ENCODE measurements at places on chromosomes 4 and X.

DNA sequence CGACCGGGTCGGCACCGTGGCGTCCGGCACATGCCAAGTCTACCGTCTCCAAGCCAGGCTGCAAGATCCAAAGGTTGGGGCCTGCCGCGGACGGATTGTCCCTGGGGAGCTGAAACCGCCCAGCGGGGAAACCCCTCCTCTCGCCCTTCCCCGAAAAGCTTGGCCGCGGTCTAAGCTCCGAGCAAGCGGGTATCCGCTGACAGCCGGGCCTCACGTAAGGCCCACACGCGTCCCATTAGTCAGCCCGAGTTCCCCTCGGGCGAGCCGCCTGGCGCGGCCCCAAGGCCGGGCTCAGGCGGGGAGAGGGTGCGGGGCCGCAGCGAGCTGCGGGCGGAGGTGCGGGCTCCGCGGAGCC is 6.8 kb upstream of the BCOR start:
- DNase-seq, result no peak

DNA sequence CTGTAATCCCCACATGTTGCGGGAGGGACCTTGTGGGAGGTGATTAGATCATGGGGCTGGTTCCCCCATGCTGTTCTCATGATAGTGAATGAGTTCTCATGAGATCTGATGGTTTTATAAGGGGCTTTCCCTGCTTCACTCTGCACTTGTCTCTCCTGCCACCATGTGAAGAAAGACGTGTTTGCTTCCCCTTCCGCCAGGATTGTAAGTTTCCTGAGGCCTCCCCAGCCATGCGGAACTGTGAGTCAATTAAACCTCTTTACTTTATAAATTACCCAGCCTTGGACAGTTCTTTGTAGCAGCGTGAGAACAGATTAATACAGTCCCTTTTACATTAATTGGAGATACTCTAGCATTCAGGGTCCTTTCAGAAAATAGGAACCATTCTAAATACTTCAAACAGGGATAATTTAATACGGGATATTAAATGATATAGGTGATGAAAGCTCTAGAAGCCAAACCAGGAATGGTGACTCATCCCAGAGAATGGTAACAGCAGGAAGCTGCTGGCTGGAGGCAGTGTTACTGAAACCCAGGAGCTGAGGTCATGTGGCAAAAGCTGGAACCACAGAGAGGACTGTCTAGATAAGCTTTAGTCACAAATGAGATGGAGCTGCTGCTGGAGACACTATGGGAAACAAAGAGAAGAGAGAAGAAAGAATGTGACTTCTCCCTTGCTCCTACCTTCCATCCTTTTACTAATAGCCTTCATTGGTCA is 57.3 kb downstream of the GSTCD start:
- DNase-seq, result no peak

GRCh38 chr4:42371305-42372252 is 25.7 kb upstream of the SHISA3 start:
- DNase-seq, result peak; percentile 4

DNA sequence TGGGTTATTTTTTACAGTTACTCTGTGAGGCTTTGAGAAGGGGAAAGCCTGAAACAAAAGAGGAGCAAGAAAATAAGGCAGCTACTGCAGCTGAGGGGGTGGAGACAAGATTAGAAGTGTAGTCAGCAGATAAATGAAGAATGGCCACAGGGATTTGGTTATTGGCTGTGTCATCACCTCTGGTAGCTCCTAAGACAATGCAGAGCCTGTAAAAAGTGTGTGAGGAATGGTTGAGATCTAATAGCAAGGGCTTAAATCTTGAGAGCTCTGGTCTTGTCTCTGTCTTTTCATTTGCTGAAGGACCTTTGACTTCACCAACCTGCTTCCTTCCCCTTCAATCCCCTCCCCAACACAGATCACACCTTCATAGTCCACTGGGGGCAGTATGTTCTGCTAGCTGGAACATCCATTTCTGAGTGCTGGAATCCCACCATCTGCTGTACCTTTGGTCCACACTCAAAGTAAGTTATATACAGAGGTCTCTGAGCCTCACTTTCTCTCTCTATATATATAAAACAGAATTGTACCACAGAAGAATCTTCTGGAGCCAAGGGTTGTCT is 213.7 kb upstream of the ZIC3 start:
- DNase-seq, result no peak

- DNase-seq, result no peak
These were observed 37.8 kb upstream of the FUNDC1 start for GRCh38 chrX:44580466-44580865.

DNA sequence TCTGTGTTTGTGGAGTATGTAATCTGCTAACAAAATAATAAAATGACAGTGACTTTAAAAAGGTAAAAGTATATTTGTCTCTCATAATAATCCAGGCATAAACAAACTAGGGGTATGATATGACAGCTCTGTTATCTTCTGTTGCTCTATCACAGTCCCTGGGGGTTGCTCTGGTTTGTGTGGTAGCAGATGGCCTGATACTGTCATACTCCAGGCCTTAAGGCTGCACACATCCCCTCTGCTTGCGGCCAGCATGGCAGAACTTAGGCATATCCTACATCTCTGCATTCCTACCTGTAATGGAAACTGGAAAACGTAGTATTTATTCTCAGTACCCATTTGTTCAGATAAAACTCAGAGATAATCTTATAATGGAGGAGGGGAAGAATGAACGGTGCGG is 117.9 kb upstream of the HAND2 start:
- no peak for DNase-seq

- DNase-seq, result no peak
These were observed 81.2 kb downstream of the KLF8 start for GRCh38 chrX:56313308-56313707.

GRCh38 chr4:149955780-149956390 is 122.4 kb upstream of the DCLK2 start:
- DNase-seq, result no peak

GRCh38 chr4:110751986-110752385 is 129.1 kb upstream of the PITX2 start:
- no peak for DNase-seq

DNA sequence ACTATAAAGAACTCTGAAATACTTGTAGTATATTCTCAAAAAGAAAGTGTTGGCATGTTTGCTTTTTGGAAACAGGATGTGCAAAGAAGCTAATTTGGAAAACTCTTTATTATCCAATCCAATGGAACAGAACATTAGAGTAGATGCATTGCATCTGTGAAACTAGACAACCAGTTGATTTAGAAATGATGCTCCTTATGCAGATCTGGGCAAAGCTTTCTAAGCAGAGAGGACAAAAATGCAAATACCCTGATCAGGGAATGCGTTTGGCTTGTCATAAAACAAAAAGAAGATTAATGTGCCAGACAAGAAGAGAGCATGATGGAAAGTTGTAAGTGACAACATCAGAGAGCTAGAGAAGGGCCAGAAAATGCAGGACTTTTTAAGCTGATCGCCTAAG is 142.3 kb downstream of the RCHY1 start:
- no peak for DNase-seq

GRCh38 chrX:68147848-68148247 is 285.4 kb downstream of the OPHN1 start:
- no peak for DNase-seq

- no peak for DNase-seq
These were observed 72.6 kb upstream of the TET2 start for GRCh38 chr4:105074097-105074496.

GRCh38 chrX:136931661-136932060 is 51.1 kb upstream of the RBMX start:
- no peak for DNase-seq

DNA sequence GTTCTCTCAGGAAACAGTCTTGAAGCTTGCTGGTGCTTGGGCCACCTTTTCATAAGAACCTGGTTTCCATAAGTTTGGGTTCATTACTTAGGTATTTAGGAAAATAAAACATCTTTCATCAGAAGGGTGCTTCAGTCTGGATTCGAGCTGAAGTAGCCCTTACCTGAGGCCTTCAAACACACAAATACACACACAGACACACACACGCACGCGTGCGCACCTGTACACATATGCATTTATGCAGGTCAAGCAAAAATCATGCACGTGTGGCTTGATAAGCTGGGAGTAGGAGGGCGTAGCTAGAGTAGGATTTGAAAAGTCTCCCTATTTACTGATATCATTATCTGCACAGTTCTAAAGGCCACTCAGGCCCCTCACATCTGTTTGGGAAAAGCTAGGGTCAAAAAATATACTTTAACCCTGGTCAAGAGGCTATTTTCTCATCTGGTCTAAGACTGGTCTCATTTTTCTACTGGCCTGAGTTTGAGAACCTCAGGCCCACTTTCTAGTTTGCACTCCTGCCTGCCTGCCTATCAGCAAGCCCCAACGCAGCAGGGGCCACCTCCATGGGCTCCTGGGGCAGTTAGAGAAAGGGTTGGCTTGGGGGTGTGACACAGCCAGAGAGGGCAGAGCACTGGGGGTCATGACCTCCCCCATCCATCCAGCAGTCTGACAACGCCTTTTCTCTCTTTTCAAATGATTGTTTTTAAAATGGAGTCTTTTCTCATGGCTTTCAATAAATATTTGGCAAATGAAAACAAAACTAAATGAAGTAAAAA is 64.3 kb downstream of the RASL11B start:
- DNase-seq, result no peak

DNA sequence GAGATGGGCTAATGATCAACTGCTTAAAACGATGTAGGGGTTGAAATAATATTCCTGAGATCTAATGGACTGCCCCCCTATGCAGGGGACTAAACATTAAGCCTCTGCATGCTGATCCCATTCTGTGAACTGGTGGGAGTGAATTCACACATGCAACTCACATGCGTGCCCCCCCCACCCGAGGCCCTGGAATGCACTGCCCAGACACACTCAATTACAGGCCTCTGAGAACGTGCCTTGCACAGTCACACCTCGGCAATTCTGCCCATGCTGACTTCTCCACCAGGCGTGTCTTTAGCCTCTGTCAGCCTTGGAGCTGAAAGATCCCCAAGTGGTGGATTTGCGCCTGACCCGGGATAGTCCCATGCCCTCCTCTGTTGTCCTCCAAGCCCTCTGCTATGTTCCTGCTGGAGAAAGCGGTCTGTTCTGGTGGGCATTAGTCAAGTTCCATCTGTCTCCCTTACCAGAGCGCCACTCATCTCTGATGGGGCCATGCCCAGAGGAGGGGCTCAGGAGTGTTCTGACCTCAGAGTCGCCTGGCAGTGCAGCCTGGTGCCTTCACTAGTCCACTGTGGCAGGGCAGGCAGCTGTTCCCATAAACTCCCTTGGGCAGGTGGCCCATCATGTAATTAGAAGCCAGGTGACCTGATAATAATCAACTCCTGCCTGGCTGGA is 86.5 kb downstream of the DRD5 start:
- DNase-seq, result peak; percentile 28

DNA sequence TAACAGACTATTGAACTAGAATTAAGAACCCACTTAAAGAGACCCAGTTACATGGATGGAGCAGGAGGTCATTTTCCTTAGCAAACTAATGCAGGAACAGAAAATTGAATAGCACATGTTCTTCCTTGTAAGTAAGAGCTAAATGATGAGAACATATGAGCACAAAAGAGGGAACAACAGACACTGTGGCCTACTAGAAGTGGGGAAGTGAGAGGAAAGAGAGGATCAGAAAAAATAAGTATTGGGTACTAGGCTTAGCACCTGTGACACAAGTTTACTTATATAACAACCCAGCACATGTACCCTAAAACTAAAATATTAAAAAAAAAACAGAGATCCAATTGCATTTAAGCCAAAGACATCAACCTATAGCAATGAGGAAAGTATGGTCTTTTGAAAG is 26.2 kb downstream of the ARAP2 start:
- DNase-seq, result no peak

GRCh38 chr4:10095296-10095991 is 21.2 kb downstream of the WDR1 start:
- no peak for DNase-seq

GRCh38 chr4:17112292-17112659 is 213.8 kb upstream of the LDB2 start:
- no peak for DNase-seq

GRCh38 chrX:118983513-118983912 is 9.1 kb downstream of the LONRF3 start:
- DNase-seq, result no peak

DNA sequence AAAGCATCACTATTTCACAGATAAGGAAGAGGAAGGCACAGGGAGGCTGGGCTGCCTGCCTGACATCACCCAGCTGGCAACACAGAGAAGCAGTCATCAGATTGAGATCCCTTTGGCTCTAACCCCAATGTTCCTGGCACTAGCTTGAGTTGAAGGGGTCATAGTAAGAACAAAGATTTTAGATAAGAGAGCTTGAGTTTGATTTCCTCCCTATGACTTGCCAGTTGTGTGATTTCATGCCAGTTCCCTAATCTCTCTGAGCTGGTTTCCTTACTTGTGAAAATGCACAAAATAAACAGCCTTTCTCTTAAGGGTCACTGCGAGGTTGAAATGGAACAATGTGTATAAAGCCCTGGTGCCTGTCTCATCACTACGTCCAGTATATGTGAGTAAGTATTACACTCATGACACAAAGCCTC is 475.4 kb upstream of the HS3ST1 start:
- DNase-seq, result no peak

GRCh38 chr4:1521821-1522361 is 115.6 kb upstream of the NKX1-1 start:
- no peak for DNase-seq

- DNase-seq, result no peak
These were observed 40.2 kb downstream of the GPRIN3 start for GRCh38 chr4:89267392-89267791.

DNA sequence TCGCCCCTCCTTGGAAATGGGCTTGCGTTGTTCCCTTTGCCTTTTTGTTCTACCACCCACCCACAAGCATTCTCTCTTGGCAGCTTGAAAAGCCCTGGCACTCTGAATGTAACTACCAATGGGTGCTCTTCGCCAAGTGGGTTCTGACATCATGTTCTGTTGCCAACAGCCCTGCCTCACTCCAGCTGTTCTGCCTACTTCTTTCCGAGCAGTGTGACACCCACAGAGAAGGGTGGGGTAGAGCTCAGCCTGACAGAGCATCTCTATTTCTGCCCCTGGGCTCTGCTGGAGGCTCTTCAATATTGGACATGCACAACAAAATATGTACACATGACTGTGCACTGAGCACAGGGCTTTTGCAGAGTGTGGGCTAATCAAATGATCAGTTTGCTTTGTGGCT is 15.6 kb upstream of the EXOSC9 start:
- no peak for DNase-seq

- no peak for DNase-seq
These were observed 227.2 kb upstream of the BMP3 start for GRCh38 chr4:80803337-80803736.

DNA sequence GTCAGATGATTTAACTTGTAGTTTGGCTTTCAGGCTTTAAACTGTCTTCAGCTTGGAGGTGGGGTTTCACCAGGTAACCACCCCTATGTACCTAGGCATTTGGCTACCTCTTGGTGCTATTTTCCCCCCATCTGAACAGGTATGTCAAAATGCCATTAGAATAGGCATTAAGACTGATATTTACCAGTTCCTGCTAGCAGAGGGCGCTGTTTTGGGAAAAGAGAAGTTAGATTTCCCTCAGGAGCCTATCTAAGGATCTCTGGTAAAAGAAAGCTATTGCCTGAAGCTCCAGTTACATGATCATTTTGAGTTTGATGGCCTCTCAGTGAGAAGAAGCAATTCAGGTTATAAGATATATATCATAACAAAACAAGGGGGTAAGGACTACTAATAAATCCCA is 879.1 kb downstream of the SH3BGRL start:
- no peak for DNase-seq
